ENCODE measurements at places on chromosomes 11 and 22.

DNA sequence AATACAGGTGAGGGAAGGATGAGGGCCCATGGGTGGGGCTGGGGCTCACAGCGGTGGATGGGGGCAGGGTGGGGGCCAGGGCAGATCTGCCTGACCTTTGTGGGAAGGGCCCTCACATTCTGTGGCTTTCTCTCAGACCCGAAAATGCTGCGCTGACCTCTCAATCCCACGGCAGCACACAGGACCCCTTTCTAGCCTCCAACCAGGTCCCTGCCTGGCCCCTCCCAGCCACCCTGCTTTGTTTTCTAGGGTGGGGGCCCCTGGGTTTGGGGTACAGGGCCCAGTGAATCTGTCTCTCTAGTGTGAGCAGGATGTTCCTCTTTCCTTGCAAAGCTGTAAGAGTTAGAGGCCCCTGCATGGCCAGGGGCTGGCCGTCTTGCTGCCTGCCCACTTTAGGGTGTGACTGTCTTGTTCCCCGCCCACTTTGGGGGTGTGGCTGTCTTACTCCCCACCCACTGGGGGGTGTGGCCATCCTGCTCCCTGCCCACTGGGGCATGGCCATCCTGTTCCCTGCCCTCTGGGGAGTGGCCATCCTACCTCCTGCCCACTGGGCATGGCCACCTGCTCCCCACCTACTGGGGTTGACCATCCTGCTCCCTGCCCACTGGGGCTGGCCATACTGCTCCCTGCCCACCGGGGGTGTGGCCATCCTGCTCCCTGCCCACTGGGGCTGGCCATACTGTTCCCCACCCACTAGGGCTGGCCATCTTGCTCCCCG lies 11.5 kb downstream of the PARVG start:
- no peak for DNase-seq

- no peak for DNase-seq
These were observed 47.6 kb downstream of the OR4C45 start for GRCh38 chr11:50080256-50080655.

DNA sequence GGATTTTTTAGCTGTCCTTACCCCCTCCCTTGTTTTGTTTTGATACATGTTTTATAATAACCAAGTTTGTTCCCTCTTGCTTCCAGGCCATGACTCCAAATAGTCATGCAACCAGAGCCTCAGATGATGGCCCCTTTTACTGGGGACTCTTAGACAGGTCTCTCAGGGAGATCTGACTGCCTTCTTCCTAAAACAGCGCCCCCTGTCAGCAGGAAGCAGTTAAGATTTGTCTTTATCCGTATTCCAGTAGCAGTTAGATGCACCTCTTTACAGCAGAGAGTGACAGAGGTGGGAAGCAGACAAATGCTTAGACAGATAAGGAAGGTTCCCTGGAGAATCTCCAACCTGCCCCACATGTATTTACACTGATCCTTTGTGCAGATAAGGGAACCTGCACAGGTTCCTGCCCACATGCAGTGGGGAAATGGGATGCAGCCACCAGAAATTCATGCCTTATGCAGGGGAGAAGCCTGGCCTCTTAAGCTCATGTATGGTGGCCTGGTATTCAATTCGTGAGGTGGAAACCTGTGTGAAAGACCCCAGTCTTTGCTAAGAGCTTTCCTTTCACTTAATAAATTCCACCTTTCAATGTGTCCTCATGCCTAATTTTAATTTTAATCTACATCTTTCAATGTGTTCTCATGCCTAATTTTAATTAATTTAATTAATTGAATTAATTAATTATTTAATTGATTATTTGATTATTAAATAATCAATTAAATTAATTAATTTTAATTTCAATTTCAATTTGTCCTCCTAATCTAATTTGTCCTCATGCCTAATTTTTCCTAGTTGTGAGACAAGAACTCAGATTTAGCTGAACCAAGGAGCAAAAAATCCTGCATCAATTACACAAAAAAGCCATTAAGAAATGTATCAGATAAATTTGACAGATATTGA lies 11.5 kb upstream of the GLYAT start:
- DNase-seq = no peak

- DNase-seq = no peak
These were observed 23.9 kb downstream of the TSPAN32 start for GRCh38 chr11:2325719-2326118.

GRCh38 chr11:2327032-2327431 lies 25.2 kb downstream of the TSPAN32 start:
- no peak for DNase-seq

DNA sequence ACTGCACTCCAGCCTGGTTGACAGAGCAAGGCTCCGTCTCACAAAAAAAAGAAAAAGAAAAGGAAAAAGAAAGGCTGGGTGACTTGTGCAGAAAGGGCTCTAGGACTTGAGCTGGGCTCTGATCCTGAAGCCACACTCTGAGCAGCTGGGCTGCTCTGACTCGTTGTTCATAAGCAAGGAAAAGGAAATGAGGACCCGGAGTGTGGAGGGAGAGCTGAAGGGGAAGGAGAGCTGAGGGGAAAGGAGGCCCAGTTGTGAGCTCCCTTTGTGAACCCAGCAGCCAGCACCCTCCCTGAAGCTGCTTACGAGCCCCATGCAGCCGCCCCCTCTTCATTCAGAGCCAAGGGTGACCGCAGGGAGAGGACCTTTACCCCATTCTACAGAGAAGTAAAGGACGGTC lies 12.3 kb upstream of the SH3BP1 start:
- DNase-seq = no peak

DNA sequence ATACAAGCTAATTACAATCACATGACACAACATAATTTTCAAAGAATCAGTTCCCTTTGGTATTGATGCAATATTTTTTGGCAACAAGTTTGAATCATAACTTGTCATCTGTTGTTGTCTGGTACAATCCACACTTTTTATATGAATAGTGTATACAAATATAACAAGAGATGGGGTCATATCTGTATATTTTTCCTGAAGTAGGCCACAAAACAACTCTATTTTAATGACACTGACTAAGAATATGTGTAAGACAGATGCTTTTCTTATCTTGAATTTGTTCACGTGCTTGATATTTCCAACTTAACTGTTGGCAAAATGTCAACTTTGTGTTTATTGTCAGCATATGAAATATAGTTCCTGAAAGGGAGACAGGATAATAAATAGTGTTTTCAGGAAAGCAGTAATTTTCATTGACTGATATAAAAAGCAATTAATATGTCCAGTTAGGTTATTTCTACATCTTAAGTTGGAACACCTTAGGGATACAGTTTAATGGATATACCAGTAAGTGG lies 27.9 kb downstream of the NOX4 start:
- no peak for DNase-seq

GRCh38 chr22:43957871-43958270 lies 2.6 kb downstream of the SAMM50 start:
- DNase-seq = no peak
